A549 treated with CORT108297 at 1 μM for 4 hours (cell line): ENCODE measurements at places on chromosomes 7 and 10. TPM values are rescaled to one million over a fixed set of nuclear protein-coding genes. Genes with fewer than 3 reads are reported as not detected.

Gene FAM25G
- 1.1 to 1.8 TPM (median 1.5 TPM) in 3 of 5 replicates, not detected in the others for total RNA-seq

Gene WEE2
- total RNA-seq, result 0.03 TPM in 1 of 5 replicates, not detected in the others

Gene TMEM270
- total RNA-seq, result 0.26 TPM in 1 of 5 replicates, not detected in the others

Gene WNT8B
- total RNA-seq, result 0.03 to 0.07 TPM (median 0.04 TPM) in 3 of 5 replicates, not detected in the others

Gene EPDR1
- total RNA-seq, result 73.7 to 89.0 TPM (median 76.8 TPM) in 5 replicates

Gene FGF8
- total RNA-seq, result not detected in 5 replicates

Gene OR2A7
- total RNA-seq, result not detected in 5 replicates

Gene LIPF
- total RNA-seq, result not detected in 5 replicates

Gene KBTBD2
- total RNA-seq, result 24.1 to 26.9 TPM (median 24.9 TPM) in 5 replicates

Gene SUFU
- total RNA-seq, result 5.2 to 7.9 TPM (median 7.2 TPM) in 5 replicates

Gene CCDC7
- total RNA-seq, result 0.62 to 1.0 TPM (median 0.89 TPM) in 5 replicates

Gene CRTAC1
- 1.2 to 1.9 TPM (median 1.4 TPM) in 5 replicates for total RNA-seq

Gene MYL7
- not detected in 5 replicates for total RNA-seq

Gene CALML3
- 0.02 TPM in 1 of 5 replicates, not detected in the others for total RNA-seq

Gene MYH16
- 0.46 to 0.65 TPM (median 0.58 TPM) in 5 replicates for total RNA-seq

Gene ALKBH4
- total RNA-seq, result 8.8 to 12.7 TPM (median 12.3 TPM) in 5 replicates

Gene CPN1
- 0.14 to 0.32 TPM (median 0.23 TPM) in 5 replicates for total RNA-seq

Gene MBL2
- not detected in 5 replicates for total RNA-seq

Gene DPP6
- not detected in 5 replicates for total RNA-seq

Gene C10orf67
- total RNA-seq, result 0.05 to 0.17 TPM (median 0.06 TPM) in 5 replicates

Gene NACAD
- total RNA-seq, result 0.14 to 0.35 TPM (median 0.18 TPM) in 5 replicates

Gene ZCCHC24
- total RNA-seq, result 3.3 to 5.2 TPM (median 4.3 TPM) in 5 replicates

Gene AQP1
- 0.36 to 0.55 TPM (median 0.42 TPM) in 5 replicates for total RNA-seq

Gene AHR
- total RNA-seq, result 10.2 to 14.4 TPM (median 12.6 TPM) in 5 replicates

Gene CDK14
- total RNA-seq, result 0.06 to 0.42 TPM (median 0.13 TPM) in 5 replicates

Gene TMEM236
- total RNA-seq, result 0.05 to 0.13 TPM (median 0.08 TPM) in 5 replicates

Gene GTF2IRD1
- total RNA-seq, result 12.8 to 16.9 TPM (median 14.1 TPM) in 5 replicates

Gene BAIAP2L1
- 48.0 to 55.5 TPM (median 53.3 TPM) in 5 replicates for total RNA-seq

Gene CPXM2
- not detected in 5 replicates for total RNA-seq

Gene HOXA1
- 2.5 to 4.0 TPM (median 3.5 TPM) in 5 replicates for total RNA-seq

Gene HSPA14
- total RNA-seq, result 41.7 to 50.1 TPM (median 47.0 TPM) in 5 replicates

Gene ZNF804B
- not detected in 5 replicates for total RNA-seq

Gene MYL10
- total RNA-seq, result not detected in 5 replicates

Gene ELN
- total RNA-seq, result 0.05 to 0.13 TPM (median 0.08 TPM) in 5 replicates

Gene SPAM1
- not detected in 5 replicates for total RNA-seq

Gene MSMB
- not detected in 5 replicates for total RNA-seq

Gene ELFN1
- total RNA-seq, result 0.35 to 0.48 TPM (median 0.37 TPM) in 5 replicates

Gene TNS3
- 71.1 to 89.4 TPM (median 80.6 TPM) in 5 replicates for total RNA-seq

Gene TFR2
- 1.9 to 3.4 TPM (median 2.8 TPM) in 5 replicates for total RNA-seq

Gene GRID2IP
- total RNA-seq, result 0.02 TPM in 1 of 5 replicates, not detected in the others

Gene LEP
- not detected in 5 replicates for total RNA-seq
